ENCODE measurements at places on chromosomes 2 and 18.

DNA sequence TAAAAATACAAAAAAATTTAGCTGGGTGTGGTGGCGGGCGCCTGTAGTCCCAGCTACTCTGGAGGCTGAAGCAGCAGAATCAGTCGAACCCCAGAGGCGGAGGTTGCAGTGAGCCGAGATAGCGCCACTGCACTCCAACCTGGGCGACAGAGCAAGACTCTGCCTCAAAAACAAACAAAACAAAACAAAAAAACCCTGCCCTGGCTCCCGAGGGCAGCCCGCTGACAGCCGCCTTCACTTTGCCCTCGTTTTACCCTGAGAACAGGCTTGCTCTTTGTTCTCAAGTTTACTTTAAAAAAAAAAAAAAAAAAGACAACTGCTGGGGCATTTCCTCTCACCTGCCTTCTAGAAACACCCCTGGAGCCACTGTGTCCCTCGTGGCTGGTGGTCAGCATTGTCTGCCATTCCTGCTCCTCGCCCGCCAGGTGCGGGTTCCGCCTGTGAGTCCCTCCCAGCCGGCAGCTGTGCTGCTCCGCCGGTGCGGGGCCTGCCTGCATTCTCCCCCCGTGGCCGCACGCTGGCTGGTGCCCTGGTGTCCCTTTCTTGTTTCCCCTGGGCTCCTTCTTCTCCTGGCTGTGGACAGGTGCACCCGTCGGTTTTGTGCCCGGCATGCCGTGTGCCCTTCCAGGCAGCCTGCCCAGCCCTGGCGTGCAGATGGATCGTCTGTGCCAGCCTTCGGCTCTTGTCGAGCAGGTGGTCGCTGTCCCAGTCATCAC lies 105.7 kb downstream of the USP40 start:
- no peak for DNase-seq

- DNase-seq, result no peak
Observed at GRCh38 chr2:60534892-60535684, 18.4 kb downstream of the BCL11A start.

DNA sequence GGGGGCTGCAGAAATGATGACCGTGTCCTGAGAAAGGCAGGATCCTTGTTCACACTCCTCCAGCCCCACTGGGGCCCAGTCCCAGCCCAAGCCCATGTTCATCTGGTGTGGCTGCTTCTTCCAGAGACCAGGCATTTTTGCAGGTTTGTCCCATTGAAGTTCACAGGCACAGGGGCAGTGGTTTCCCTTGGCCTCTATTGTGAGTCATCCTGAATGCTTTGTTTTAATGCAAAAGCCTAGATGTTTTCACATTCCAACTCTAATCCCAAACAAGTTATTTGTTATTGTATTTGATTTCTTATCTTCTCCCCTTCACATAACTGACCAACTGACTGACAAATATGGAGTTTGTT lies 426.4 kb upstream of the ID2 start:
- DNase-seq, result no peak

GRCh38 chr18:3345452-3345851 lies 83.5 kb downstream of the MYL12B start:
- DNase-seq, result no peak

DNA sequence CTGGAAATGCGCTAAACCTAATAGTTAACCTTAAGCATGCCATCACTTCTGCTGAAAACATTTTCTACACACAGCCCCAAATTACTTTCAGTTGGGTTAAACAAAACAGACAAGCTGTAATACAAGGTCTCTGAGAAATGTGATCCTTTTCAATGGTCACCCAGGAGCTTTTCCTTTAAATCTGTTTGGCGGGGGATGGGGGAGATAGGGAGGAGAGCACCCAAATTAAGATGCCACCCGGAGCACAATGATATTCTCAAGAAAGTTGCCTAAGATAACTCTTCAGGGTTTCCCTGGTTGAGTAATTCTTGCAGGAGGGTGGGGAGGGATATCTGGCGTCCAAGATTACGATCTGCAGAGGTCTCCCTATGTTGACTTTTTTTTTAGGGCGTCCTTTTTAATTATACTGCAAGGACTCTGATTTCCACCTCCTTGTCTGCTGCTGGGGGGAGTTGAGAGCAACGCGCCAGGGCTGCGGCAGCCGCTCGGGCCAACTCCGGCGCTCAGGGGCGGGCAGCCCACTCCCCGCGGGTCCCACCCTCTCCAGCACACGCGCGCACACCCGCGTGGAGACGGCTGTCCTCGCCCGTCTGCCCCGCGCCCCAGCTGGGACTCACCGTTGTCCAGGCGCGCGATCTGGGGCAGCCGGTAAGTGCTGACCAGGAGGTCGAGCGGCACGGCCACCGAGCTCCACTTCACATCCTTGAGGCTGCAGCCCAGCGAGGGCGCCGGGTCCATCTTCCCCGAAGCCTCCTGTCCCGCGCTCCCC lies 807 bp downstream of the GAREM1 start:
- DNase-seq, result no peak

- no peak for DNase-seq
Observed at GRCh38 chr2:195513119-195513518, 143.9 kb upstream of the SLC39A10 start.

All from HTR-8/SVneo (cell line).